ENCODE measurements at places on chromosomes 11 and 22. TPM values are rescaled to one million over a fixed set of nuclear protein-coding genes. Genes with fewer than 3 reads are reported as not detected.

- DNase-seq, result no peak
These were observed 208.6 kb downstream of the KIRREL3 start for GRCh38 chr11:126791991-126792390.

DNA sequence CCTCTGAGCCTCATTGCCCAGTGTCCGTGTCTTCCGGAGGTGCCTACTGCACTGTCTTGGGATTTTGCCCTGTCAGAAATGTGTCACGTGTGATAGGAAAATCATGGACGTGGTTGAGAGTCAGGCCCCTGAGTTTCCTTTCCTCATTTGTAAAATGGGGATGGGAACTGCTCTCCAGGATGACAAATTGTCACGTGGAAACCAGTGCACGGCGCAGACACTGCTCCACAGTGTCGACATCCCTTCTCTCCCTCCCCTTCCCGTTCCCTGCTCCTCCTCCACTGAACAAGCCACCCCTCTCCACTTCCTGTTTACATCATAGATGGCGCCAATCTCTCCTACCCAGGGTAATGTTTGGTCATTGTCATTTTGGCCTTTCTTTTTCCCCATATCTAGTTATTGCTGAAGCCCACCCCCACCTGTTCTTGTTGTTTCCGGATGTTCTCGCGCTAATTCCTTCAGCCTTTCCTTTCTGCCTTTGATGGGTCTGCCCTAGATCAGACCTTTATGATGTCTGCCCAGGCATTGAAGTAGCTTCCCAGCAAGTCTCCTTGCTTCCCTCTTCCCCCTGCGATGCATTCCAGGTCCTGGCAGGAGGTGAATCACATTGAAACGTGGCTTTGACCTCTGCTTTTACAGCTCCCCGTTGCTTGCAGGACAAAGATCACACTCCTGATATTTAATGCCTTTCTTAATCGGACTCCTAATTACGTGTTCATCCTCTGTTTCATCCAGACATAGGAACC, 91.8 kb downstream of the TBC1D22A start:
- DNase-seq, result no peak

GRCh38 chr11:31702966-31703365, 108.2 kb downstream of the PAX6 start:
- no peak for DNase-seq

DNA sequence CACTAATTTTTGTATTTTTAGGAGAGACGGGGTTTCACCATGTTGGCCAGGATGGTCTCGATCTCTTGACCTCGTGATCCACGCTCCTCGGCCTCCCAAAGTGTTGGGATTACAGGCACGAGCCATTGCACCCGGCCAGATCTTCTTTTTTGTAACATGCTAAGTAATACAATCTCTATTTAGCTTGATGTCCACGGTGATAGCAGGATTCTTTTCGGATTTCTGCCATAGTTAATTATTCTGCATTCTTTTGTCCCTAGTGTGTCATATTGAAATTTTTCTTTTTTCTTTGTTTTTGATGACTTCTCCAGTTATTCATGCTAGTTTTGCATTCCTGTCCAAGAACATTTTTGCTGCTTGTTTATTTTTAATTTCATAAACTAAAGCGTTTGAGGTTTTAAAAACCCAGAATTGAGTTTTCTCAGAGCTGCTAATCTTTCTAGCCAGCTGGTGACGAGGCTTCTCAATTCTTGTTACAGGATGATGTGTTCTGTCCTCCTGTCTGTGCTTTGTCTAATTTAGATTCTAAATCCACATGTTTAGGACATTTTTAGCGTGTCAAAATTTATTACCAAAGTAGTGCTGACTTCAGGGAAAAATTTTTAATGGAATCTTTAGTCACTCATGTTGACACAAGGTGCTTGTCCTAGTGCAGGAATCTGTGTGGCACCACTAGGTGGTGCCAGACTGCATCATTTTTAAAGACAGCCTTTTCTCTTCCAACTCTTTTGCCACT, 21.8 kb downstream of the NF2 start:
- peak; percentile 30 for DNase-seq

DNA sequence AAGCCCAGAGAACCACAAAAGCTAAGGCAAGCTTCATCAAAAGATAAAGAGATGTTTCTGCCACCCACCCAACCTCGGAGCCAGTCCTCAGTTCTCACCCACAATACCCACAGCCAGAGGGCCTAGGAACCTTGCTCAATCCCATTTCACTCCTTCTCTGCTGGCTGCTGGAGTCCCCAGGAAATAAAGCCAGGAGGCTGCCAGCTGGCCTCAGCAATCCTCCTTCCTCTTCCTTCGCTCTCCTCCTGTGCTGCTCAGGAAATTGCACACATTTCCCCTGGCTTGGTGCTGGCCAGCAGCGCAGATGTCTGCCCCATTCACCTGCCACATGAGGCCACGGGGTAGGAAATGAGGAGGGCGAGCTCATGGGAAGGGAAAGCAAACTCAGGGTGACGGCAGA, 91.8 kb upstream of the LDLRAD3 start:
- peak; percentile 72 for DNase-seq

- DNase-seq, result no peak
These were observed 27.2 kb downstream of the ABTB2 start for GRCh38 chr11:34330653-34331052.

DNA sequence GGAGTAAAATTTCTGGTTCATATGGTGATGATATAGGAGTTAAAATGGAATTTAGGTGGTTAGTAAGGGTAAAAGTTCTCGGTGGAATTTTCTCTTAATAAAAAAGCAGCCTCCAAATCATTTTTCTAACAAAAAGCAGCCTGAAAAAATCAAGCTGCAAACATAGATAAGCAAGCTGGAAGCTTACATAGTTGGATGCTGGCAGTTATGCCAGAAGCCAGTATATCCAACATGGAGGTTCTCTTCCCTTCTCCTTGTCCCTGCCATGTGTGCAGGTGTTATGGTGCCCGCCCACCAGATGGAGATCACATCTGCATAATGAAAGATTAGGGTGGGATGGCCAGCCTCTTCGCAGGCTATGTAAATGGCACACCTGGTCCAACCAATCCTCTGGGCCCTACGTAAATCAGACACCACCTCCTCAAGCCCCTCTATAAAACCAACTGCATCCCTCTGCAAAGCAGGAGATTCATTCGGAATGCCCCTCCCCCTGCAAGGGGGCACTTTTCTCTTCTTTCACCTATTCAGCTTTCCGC, 22.4 kb downstream of the PIWIL3 start:
- DNase-seq, result no peak

DNA sequence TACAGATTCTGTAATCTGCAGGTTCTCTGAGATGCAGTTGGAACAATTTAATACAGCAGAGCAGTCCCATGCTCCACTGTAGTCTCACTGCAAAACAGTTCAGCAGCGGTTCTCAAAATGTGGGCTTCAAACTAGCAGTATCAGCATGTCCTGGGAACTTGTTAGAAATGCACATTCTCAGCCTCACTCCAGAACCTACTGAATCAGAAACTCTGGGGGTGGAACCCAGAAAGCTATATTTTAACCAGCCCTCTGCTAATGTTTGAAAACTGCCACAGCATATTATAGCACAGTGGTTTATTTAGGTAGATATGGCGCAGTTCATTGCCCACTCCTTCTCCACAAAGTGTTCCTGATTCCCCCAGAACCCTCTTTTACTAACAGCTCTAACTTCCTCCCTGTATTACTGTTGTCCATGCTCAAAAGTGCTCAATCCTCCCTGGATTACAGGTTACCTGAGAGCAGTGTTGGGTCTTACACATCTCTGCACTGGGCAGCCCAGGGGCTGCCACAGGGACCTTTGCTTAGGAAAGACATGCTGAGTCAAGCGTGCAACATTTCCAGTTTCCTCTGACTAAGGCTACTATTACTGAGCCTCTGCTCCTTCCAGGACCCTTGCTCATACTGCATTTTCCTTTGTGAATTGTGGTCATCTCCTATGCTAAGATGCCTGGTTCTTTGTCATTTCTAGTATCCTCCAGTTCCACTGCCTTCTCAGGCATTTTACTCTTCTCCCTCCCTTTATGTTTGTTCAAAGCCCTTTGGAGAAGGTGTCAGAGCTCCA, 7.7 kb upstream of the DGAT2 start:
- no peak for DNase-seq

DNA sequence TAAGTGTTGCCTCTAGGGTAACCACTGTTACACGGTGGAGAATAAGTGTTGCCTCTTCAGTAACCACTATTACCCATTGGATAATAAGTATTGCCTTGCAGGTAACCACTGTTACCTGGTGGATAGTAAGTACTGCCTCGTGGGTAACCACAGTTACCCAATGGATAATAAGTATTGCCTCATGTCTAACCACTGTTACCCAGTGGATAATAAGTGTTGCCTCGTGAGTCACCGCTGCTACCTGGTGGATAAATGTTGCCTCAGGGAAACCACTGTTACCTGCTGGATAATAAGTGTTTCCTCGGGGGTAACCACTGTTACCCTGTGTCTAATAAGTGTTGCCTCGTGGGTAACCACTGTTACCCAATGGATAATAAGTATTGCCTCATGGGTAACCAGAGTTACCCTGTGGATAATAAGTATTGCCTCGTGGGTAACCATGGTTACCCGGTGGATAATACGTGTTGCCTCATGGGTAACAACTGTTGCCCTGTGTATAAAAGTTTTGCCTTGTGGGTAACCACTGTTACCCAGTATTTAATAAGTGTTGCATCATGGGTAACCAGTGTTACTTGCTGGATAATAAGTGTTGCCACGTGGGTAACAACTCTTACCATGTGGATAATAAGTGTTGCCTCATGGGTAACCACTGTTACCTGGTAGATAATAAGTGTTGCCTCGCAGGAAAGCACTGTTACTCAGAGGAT, 12.3 kb upstream of the NXPE4 start:
- no peak for DNase-seq

DNA sequence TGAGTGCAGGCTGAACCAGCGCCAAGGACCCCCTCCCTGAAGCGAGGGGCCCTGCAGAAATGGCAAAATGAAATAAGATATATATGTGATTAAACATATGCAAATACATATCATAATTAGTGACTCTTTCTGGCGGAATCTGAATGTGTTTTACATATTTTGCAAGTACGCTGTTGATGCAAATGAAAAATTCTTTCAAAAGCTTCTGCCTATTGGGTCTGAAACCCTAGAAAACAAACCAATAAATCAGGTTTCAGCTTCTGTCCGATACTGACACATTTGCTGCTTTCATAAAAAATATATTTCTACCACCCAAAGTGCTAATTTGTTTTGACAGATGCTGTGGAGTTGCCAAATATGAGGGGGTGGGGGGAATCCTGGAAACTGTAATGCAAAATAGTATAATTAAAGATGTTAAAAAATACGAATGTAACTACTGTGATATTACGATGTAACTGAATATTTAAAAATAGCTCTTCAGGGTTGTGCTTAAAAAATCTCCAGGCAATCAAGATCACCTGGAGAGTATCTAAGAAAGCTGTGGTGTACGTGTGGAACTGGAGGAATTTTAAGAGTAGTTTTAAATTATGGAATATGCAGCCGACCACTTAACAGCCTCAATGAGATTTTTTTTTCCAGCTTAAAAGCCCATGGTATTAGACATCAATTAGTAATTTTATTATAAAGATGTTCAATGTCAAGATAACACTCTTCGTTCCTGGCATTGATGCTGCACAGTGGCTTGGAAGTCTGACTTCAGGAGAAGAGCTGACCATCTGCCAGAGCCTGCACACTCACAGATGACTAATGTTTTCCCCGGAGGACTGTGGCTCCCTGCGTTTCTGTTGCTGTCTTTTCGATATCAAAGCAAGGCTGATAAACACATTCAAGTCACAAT, 122.2 kb upstream of the RCN1 start:
- DNase-seq, result no peak

DNA sequence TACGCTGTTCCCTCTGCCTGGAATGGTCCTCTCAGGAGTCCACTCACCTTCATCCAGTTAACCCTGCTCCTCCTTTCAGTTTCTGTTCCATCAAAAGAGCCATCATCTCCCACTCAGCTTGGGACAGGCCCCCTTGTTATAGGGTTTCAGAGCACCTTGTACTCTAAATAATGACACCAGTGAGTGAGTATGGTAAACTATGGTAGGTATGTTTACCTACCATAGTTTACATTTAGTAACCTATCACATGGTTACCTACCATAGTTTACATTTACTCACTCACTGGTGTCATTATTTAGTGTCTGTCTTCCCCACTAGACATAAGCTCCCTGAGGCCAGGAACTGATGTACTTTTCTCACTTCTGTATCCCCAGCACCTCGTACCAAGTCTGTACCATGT, 130.2 kb upstream of the SESN3 start:
- no peak for DNase-seq

- DNase-seq, result no peak
These were observed 120.9 kb upstream of the LDLRAD3 start for GRCh38 chr11:35822815-35823495.

DNA sequence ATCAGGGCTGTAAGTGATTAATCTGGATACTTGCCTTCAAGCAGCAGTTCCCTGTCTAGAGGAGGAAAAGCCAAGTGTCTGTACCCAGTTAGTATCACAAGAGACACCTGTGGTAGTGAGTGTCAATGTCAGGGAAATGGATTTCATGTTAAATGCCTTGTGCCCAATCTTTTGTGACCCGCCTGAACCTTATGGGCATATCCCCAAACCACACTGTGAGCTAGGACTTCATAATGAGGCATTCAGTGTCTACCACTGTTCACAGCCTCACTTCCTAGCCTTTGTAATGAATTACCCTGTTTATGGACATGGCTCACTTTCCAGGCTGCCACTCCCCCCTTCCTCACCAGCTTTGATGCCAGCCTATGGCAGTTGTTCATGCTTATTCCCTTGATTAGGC, 125.1 kb downstream of the TRIM44 start:
- DNase-seq, result no peak

GRCh38 chr11:3710485-3711259, 39.5 kb upstream of the CHRNA10 start:
- DNase-seq, result no peak

DNA sequence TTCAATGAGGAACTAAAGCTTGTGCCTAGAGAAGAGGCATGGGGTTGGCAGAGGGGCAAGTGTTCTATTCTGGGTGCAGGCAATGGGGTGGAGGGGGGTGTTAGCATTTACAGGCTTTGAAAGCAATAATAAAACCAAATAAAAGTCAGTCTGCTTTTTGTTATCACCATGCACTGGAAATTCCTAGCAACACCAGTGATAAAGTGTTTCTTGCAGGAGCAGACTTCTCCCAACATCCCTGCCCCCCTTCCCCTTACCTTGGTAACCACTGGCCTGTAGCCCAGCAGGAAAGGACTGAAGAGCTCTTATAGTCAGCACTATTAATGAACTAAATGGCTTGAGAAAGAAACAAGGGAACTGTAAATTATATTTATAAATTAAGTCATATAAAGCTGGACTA, 65.2 kb upstream of the SESN3 start:
- no peak for DNase-seq

- DNase-seq, result no peak
These were observed 25.6 kb upstream of the TENM4 start for GRCh38 chr11:79466411-79466810.

TXNRD2 gene
- total RNA-seq, result 27.9 TPM

CD3D gene
- total RNA-seq, result 0.45 TPM

C22orf15 gene
- total RNA-seq, result not detected

CYP2D6 gene
- 0.26 TPM for total RNA-seq

SYT7 gene
- 2.2 TPM for total RNA-seq

P4HA3 gene
- 0.22 TPM for total RNA-seq

ANGPTL5 gene
- 0.21 TPM for total RNA-seq

C11orf86 gene
- not detected for total RNA-seq

EIF4G2 gene
- total RNA-seq, result 652 TPM

Measured in psoas muscle (tissue), 8 donors.